ENCODE measurements at places on chromosomes 13 and 19.
A peak's percentile ranks its signal among the peaks of the same experiment; 100 is the strongest.

- no peak for DNase-seq
These were observed 25.7 kb downstream of the VRK3 start for GRCh38 chr19:49999371-50000010.

- DNase-seq, result no peak
These were observed 1297.4 kb downstream of the PCDH9 start for GRCh38 chr13:65932587-65933239.

DNA sequence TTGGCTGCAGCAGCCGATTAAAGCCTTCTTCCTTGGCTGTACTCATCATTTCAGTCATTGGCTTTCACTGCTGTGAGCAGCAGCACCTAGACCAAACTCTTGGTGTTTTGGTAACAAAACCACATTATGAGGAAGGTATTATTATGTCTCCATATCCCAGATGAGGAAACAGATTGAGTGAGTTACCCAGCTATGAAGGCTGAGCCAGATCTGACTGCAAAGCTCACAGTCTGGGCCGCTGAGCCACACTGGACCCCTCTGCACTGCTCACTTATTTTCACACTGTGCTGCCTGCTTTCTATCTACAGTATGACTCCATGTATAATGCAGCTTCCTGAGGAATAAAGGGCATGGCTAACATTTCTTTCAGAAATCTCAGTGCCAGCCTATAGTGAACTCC lies 24.5 kb downstream of the CRYL1 start:
- no peak for DNase-seq

DNA sequence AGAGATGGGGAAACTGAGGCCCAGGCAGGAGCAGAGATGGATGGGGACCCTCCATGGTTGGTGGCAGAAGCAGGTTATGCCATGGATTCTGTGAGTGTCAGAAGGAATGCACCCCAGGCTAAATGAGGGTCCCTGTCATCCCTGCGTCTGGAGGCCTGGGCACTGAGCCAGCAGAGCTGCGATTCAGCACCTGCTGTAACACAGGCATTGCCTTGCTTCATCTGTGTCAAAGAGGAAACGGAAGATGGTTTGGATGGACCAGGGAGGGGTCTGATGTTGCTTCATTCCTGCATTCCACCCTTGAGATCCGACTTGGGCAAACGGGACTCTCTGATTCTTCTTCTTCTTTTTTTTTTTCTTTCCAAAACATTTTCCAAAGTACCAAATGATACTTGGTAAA lies 1.2 kb downstream of the C5AR1 start:
- peak; percentile 89 for DNase-seq

GRCh38 chr13:76637641-76638141 lies 248.5 kb downstream of the KCTD12 start:
- no peak for DNase-seq

DNA sequence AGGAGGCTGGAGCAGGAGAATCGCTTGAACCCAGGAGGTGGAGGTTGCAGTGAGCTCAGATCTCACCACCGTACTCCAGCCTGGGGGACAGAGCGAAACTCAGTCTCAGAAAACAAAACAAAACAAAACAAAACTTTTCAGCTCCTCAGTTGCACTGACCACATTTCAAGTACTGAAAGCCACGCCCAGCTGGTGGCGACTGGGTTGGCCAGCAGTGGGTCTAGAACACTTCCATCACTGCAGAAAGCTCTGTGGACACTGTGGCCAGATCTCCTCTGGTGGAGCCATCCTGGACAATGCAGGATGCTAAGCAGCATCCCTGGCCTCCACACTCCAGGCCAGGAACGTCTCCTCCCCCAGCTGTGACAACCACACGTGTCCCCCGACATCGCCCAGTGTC lies 21.1 kb downstream of the TLE2 start:
- DNase-seq, result no peak

GRCh38 chr13:39321574-39321973 lies 281.4 kb downstream of the LHFPL6 start:
- DNase-seq, result peak; percentile 37

GRCh38 chr19:7698583-7698982 lies 3.3 kb downstream of the FCER2 start:
- no peak for DNase-seq

DNA sequence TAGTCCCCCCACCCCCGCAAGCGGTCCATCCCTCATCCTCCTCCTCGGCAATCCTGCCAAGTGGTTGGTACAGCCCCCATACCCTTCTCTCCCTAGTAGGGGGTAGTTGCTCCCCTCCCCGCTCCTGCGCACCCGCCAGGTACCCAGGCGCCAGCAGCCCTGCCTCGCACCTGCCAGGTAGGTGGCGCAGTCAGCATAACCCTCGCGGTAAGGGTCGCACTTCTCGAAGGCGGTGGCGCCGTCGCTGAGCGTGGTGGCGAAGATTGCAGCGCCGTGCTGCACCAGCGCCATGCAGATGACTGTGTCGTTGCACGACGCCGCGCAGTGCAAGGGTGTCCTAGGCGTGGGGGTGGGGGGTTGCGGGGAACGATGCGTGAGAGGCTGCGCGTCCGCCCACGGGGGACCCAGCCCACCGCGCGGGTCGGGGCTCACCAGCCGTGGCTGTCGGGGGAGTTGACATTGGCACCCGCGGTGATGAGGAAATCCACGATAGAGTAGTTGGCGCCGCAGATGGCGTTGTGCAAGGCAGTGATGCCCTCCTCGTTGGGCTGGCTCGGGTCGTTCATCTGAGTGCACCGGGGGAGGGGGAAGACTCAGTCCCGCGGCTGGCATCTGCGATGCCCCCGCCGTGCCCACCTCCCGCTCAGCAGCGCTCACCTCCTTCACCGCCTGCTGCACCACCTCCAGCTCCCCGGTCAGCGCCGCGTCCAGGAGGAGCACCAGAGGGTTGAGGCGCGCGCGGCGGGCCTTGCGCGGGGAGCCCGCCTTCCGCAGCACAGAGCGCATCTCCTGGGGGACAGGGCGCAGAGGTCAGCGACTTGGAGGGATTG lies 15.2 kb upstream of the ERCC2 start:
- no peak for DNase-seq

DNA sequence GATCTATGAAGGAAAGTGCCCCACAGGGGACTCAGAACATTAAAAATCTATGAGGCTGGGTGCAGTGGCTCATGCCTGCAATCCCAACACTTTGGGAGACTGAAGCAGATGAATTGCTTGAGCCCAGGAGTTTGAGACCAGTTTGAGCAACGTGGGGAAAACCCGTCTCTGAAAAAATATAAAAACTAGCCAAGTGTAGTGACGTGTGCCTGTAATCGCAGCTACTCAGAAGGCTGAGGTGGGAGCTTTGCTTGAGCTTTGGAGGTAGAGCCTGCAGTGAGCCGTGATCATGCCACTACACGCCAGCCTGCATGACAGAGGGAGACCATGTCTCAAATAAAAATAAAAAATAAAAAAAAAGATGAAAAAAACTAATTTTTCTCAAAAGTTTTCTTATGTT lies 1070.6 kb downstream of the PCDH9 start:
- no peak for DNase-seq

DNA sequence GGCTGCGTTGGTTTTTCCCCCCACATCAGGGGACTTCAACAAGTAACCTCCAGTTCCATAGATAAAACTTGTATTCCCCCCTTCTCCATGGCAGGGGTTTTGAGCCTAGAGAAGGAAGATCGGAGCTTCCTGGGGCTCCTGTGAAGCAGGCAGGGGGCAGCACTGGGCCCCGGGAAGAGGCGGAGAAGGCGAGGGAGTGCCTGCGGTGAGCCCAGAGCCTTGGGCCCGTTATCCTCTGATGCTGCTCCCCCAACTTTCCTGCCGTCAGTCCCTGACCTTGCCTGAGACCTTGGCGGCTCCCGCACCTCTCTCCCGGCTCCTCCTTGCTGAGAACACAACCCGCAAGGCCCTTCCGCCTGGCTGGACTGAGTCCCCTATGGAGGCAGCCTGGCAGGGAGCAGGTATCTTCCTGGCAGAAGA lies 2.5 kb downstream of the LIPE start:
- DNase-seq, result no peak
